ENCODE measurements at places on chromosomes 2 and 18.

- DNase-seq, result no peak
Observed at GRCh38 chr2:46878886-46879285, 36.7 kb downstream of the MCFD2 start.

DNA sequence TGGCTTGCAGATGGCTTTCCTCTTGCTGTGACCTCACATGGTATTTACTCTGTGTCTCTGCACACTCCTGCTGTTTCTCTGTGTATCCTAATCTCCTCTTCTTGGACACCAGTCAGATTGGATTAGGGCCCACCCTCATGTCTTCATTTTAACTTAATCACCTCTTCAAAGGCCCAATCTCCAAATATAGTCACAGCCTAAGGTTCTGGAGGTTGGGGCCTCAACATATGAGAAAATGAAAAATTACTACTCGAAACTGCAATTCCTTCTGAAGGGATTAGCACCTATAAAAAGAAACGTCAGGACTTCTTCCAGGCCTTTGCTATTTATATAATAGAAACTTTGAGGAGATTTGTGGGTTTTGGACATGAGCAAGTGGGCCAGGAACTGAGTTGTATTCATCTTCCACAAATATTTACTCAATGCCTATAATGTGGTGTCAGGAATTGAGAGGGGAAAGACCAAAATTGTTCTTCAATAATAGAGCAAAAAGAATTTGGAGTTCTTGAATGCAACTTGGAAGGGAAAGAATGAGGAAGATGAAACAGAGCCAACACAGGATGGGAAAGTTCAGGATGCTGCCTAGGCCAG, 270.0 kb upstream of the FN1 start:
- DNase-seq, result no peak

- no peak for DNase-seq
Observed at GRCh38 chr18:65403534-65403933, 347.3 kb upstream of the CDH7 start.

GRCh38 chr2:128178650-128179460, 87.9 kb downstream of the UGGT1 start:
- DNase-seq, result no peak

- no peak for DNase-seq
Observed at GRCh38 chr2:222622910-222623309, 33.0 kb downstream of the FARSB start.

DNA sequence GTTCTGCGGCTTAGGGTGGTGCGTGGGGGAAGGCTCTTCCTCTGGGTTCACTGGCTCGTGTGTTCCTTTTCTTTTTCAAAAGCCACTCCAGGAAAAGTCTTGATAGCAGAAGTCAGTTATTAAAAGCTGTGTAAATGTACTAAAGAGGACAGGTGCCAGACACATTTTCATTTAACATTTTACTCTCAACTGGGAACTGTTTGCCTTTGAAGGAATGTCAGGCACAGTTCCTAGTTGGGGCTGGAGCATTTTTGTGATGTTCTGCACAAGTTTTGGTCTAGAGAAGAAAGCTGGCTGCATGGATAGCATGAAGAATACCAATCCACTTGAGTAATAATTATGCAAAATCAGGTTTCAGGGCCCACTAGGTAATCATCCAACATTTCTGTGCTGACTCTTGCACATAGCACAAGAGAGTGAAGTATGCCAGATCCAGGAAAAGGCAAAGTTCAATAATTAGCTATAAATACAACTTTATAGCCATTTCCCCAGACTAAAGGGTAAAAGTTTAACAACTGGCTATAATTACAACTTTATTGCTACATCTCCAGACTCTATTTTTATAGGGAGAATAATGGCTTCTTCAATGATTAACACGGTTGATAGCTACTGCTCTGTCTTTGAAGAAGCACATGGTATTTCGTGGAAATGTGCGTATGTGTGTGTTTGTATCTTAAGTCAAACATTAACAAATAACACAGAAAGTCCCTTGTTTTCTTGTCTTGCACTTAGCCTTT, 16.2 kb downstream of the SCYGR8 start:
- no peak for DNase-seq

DNA sequence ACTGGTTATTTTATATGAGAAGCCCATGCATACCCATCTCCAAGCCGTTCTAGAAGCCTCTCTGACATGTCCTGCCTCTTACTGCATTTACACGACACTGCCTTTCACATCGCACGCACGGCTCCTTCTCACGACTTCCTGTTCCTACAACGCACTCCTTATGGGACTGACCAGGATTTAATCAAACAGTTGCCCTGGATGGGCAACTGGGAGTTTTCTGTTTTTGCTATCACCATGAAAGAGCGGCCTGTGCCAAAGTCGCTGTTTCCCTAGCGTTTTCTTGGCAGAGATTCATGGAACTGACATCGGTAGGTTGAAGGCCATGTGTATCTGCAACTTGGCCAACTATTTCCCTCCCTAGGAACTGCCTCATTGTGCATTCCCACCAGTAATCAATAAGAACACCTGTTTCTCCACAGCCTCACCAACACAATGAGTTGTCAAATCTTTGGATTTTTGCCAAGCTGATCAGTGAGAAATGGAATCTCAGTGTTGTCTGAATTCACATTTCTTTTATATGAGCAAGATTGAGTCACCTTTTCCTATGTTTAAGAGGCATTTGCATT, 97.2 kb upstream of the OTOS start:
- DNase-seq, result no peak

DNA sequence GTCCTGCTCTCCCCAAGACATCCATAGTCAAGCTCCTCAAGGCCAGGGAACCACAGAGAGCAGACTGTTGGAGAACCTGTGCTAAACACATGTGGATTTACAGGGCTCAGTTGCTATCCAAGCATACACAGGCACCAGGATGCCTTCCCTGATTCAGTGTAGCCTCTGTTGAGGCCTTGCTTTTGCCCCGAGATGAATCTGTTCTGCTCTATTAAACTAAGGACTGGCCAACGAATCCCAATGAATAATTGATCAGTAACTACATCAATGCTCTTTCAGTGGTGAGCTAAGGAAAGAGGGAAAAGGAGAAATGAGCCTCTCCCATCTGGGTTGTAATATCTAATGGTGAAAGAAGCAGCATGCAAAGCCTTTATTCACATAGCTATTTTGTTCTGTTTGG, 58.7 kb upstream of the SPTBN1 start:
- no peak for DNase-seq

GRCh38 chr2:172168917-172169346, 66.2 kb upstream of the DLX2 start:
- DNase-seq, result no peak
